T-helper 9 cell (primary cell): ENCODE measurements at places on chromosomes 16 and 17.
A peak's percentile ranks its signal among the peaks of the same experiment; 100 is the strongest.

GRCh38 chr17:71380535-71380934 is 740.3 kb upstream of the SOX9 start:
- DNase-seq: no peak

- DNase-seq: no peak
These were observed 24.9 kb downstream of the MXRA7 start for GRCh38 chr17:76685846-76686245.

DNA sequence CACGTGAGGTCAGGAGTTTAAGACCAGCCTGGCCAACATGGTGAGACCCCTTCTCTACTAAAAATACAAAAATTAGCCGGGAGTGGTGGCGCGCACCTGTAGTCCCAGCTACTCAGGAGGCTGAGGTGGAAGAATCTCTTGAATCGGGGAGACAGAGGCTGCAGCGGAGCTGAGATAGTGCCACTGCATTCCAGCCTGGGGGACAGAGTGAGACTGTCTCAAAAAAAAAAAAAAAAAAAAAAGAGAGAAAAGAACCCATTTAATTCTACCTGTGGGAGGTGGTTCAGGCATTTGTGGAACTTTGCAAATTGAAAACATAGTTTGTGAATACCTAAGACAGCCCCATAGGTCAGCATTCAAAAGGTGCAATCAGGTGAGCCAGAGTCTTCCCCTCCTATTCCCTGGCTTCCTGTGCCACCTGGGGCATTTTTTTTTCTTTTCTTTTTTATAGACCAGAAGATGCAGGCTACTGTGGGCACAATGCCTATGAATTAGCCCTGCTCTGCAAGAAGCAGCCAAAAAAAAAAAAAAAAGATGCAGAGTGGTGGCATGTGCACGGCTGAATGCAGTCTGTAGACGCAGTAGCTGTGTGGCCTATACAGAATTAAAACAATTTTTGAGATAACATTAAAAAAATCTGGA is 9.1 kb upstream of the SOCS3 start:
- DNase-seq: no peak

DNA sequence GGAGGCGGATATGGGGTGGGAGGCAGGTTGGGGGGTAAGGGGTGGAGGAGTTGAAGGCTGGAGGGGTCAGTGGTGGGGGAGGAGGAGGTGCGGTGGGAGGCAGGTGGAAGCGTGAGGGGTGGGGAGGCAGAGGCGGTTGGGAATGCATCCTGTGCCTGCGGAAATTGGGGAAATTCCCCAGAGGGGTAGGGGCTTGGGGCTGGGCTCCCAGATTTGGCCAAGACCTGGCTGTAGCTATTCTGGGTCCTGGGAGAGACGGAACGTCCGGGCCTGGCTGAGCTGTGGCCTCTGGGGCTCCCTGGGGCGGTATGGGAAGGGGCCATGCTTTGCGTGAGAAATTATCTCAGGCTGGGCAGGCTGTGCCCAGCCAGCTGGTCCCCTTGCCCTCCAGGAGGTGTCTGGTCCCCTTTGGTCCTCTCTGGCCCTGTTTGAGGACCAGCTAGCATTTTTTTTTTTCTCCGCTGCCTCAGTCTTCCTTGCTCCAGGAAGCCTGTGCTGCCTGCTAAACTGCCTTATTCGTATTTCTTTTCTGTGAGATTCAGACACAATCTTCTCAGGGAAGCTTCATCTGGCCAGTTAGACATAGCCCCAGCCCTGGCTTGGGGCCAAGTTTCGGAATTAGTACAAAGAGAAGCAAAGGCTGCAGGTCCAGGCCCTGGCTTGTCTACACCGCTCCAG is 7.3 kb upstream of the TRPV2 start:
- no peak for DNase-seq

- DNase-seq: no peak
These were observed 84.1 kb downstream of the TBC1D16 start for GRCh38 chr17:79951361-79952264.

- no peak for DNase-seq
These were observed 717.3 kb downstream of the KCNJ2 start for GRCh38 chr17:70886648-70887047.

GRCh38 chr16:31351246-31351941 is 3.6 kb upstream of the ITGAX start:
- no peak for DNase-seq

GRCh38 chr17:67478401-67479041 is 101.4 kb downstream of the PITPNC1 start:
- DNase-seq: no peak

DNA sequence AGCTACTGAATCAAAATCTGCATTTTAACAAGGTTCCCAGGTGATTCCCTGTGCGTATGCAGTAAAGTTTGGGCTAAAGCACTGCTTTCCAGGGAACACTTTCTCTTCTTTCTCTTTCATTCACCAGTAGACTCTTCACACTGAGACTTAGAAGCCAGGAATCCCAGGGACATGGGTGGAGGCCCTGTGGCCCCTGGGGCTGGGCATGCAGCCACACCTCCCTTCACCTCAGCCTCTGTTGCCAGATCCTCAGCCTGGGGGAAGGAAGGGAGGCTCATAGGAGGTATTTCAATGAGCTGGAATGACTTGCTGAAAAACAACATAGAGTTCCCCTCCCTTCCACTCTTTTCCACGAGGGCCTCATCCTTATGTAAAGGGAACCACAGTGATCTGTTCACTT is 1.2 kb downstream of the G6PC3 start:
- no peak for DNase-seq

DNA sequence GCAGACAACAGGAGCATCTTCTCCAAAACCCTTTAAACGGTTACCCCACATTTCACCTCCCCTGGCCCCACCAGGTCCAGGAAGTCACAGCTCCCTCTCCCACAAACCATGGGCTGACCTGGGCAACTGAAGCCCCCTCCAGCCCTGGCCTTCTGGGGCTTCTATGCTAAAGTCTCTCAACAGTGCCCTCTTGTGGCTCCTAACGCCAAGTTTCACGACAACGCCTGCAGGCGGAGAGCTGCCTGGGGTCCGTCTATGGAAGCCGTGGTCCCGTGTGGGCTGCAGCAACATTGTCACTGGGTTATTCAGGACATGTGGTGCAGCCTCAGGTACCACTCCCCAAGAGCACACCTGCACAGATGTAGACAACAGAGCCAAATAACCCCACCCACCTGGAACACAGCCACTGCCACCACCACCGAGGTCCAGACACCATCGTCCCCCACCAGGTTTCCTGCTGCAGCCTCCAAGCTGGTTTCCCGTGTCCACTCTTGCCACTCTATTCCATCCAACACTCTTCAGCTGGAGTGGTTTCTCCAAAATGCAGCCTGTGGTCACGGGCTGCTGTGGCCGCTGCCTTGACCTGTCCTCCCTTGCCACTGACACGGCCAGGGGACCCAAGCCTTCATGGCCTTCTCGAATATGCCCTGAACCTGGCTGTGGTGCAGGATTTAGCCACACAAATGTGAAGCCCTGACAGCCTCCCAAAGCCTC is 19.1 kb downstream of the C16orf95 start:
- peak; percentile 10 for DNase-seq

- peak; percentile 5 for DNase-seq
These were observed 25.8 kb upstream of the HLF start for GRCh38 chr17:55238931-55239297.

DNA sequence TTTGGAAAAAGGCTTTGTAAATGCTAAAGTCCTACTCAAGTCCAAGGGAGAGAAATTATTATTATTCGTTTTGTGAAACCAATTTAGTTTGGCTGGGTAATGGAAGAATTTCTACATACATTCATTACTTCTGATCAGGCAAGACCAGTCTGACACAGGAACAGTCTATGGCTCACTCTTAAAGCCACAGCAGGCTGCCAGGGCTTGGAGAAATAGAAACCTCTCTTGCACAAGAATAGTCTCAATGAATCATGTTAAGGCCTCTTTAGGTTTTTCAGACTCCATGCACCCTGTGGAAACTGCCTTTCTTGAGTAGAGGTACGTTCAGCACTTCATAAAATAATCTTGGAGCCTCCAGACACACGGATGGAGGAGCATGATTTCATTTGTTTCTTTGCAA is 167.7 kb downstream of the IRX3 start:
- DNase-seq: no peak
